NCI-H146 (cell line): ENCODE measurements at places on chromosomes 4 and X.

DNA sequence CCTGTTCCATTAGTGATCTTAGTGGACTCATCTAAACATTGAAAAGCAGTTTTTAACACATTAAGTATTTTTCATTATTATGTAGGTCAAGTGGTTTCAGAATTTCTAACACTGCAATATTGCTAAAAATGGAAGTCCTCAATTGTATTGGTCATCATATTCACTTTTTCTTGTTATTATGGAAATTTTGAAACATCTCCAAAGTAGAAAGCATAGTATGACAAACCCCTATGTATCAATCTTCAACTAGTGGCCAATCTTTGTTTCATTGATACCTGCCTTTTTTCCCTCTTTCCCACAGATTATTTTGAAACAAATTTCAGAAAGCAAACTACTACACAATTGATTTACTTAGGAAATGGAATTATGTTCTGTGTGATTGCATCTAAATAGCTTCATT lies 14.5 kb upstream of the ABCG2 start:
- DNase-seq = no peak

- no peak for DNase-seq
Measured at GRCh38 chr4:99927566-99927965, 18.9 kb downstream of the DNAJB14 start.

GRCh38 chr4:13523105-13523477 lies 21.2 kb downstream of the NKX3-2 start:
- DNase-seq = no peak

- no peak for DNase-seq
Measured at GRCh38 chrX:153216926-153217325, 37.8 kb downstream of the MAGEA1 start.

DNA sequence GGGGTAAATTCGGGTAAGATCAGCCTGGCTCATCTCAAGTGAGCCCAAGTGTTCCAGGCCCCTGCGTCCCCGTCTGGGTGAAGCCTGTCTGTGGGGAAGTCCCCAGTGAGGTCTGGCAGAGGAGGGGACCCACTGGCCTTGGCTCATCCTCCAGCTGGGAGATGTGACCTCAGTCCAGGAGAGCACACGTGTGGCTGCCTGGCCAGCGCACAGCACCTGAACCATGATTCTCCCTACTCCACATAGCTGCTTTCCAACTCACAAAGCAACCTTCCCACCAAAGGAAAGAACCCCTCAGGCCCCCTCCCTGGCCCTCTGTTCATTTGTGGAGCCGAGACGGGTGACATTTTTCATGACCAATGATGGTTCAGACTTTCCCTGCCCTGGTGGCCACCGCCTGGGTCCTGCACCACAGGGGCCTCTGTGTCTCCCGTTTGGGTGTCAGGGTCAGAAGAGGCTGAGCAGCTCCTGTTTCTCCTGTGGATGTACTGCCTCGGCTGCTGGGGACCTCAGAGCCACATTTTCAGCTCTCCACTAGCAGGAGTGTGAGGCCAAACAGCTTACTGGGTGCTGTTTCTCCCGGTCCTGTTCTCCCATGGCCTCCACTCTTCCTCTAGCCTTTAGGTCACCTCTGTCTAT lies 111.4 kb downstream of the CPZ start:
- DNase-seq = no peak

DNA sequence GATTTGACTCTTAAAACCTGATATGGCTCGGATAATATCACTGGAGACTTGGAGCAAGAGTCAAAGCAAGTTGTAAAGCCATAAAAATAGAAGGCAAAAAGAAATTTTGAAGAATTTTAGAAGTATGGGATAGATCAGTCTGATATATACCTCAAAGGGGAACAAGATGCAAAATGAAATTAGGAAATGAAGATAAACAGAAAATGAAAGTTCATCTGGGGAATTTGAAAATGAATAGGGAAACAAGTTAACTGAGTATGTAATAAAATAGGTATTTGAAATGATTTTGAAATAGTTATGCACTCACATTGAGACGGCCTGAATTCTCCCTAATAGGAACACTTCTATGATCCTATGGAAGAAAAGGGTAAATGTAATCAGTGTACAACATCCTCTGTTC lies 5.7 kb downstream of the CYP2U1 start:
- DNase-seq = no peak

- DNase-seq = no peak
Measured at GRCh38 chrX:11792461-11793421, 34.7 kb downstream of the MSL3 start.

DNA sequence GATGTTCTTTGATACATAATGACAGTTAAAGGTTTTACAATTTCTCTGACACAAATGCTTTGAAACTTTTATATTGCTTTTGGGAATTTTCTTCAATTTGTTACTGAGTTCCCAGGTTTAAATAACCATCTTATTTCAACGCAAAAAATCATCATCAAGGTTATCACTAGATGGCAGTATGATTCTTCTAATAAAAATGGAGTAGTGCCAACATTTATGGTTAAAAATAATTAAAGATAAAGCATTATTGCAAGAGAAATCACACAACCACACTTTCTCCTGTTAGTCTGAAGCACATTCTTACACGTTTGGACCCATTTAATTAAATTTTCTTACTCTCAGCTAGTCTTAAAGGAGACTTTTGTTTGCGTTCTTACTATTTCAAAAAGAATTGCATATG lies 611.3 kb upstream of the CPXCR1 start:
- DNase-seq = no peak

GRCh38 chr4:8046925-8047541 lies 107.4 kb upstream of the AFAP1 start:
- no peak for DNase-seq

DNA sequence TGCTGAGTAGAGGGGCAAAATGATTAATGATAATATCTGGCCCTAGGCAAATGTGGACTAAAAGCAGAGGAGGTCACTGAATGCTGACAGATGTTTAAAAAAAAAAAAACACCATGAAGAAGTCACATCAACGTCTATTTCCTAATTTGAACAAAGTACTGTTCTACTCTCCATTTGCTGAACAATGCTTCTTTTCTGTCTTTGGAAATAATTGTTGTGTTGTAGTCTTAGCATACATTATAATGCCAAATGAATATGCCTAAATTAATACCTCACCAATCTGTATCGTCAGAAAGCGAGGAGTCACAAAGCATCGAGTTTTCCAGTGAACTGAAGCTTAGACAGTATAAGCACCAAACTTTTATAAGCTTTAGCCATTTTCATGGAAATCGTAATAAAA lies 140.9 kb upstream of the JADE1 start:
- no peak for DNase-seq

DNA sequence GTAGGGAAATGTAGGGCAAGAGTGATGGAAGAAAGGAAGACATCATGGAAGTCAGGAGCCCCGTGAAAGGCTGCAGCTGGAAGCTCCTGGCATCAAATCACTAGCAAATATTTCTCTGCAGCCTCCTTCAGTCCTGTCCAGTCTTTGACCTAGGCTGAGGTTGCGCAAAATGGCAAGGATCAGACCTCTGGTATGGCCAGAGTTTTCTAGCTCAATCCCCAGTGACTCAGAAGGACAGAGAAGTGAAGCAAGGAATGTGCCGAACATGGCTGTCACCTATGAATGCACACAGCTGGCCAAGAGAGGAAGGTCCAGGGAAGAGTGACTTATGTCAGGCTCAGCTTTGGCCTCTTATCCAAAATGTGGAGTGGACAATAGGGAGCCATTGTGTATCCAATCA lies 71.1 kb upstream of the PHOX2B start:
- DNase-seq = no peak

DNA sequence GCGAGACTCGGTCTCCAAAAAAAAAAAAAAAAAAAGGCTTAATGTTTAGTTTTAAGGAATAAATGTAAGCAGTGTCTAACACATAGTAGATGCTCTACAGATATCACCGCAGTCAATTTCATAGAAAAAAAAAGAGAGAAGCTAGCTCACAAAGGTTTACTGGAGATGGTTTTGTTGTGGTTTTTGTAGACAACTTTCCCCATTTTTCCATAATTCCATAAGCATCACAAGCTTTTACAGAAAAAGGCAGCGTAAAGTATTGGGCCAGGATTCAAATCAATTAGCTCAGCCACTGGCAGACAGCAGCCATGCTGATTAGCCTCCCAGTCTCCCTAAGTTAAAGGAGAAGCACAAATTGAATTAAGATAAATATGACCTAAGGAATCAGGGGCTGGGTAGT lies 1.5 kb downstream of the GRSF1 start:
- no peak for DNase-seq

DNA sequence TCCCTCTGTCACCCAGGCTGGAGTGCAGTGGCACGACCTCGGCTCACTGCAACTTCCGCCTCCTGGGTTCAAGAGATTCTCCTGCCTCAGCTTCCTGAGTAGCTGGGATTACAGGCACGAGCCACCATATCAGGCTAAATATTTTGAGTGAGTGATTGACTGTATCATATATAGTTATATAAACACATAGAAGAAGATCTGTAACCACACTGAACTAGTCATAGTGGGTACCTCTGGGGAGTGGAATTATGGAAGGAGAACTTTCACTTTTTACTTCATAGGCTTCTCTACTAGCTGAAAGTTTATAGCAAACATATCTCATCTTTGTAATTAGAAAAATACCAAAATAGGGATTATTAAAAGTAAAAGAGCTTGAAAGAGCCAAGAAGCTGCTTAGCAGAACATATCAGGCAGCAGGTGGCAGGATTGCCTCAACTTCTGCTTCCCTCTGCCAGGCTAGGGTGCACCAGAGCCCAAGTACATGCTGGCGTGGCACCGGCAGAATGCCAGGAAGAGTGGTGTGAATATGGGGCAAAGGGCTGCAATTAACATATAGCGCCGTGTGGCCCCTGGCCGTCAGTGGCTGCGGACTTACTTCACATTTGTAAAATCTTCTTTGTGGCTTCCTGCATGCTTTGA lies 39.5 kb upstream of the CD40LG start:
- DNase-seq = no peak

DNA sequence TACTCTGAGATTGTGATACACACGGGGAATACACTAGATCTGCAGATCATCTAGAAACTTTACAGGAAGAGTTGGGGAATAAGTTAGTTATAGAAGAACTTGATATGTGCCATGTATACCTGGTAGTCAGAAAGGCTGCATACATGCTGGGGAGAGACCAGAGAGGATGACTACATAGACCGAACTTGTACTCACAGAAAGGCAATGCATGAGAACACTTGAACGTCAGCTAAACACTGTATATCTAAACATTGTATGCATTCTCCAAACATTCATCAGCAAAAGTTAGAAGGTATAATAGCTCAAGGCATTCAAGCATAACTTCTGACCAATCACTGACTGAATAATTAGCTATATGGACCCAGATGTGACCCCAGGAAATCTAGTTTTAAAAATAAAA lies 78.0 kb upstream of the PDHA2 start:
- no peak for DNase-seq

DNA sequence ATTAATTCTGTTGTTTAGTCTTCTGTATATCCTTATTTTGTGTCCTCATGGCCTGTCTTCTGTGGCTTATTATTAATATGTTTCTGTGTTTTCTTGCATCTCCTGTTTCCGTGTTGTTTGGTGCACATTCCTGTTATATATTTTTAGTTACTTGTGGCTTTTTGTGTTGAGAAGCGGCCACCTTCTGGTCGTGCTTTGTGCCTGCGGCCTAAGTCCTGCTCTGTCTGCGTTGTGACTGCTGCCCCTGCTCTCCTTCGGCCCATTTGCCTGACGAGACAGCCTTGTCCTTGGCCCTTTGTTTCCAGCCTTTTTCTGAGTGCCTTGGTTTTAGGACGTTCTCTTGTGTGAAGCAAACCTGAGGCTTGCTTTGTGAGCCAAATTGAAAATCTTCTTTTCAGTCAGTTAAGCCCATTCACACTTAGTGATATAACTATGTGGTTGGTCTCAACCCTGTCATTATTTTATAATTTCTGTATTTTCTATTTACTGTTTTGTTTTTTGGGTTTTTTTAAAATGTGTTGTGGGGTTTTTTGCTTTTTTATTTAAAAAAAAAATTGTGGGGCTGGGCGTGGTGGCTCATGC lies 43.8 kb downstream of the TNIP2 start:
- no peak for DNase-seq

DNA sequence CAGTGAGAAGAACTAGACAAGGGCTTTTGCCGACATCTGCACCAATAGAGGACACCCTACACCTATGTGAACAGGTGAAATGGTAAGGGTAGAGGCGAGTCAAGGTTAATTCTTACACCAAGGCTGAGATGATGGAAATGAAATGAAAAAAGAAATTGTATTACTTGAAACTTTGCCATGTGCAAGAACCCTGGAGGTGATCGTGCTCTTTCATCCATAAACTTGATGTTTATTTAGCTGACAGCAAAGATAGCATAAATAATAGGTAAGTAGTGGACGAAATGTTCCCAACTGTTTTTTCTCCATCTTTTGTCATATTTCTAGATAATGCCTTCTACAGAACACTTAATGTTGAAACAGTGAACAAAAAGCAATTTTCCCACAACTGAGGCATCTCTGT lies 162.5 kb downstream of the BANK1 start:
- DNase-seq = no peak

GRCh38 chr4:126012691-126013290 lies 698.0 kb downstream of the FAT4 start:
- DNase-seq = no peak

- DNase-seq = no peak
Measured at GRCh38 chr4:156725257-156725656, 246.3 kb downstream of the PDGFC start.

- no peak for DNase-seq
Measured at GRCh38 chrX:50697691-50698090, 116.3 kb downstream of the SHROOM4 start.

DNA sequence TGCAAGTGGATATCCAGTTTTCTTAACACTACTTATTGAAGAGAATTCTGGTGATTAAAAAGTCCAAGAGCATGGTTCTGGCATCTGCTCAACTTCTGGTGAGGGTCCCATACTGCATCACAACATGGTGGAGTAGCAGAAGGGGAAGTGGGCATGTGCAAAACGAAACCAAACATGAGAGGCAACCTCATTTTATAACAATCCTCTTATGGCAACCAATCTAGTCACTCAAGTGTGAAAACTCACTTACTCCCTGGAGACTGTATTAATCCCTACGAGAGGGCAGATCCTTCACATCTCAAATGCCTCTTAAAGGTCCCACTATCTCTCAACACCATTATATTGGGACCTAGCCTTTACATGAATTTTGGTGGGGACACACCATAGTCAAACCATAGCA lies 55.4 kb upstream of the TRO start:
- DNase-seq = no peak

DNA sequence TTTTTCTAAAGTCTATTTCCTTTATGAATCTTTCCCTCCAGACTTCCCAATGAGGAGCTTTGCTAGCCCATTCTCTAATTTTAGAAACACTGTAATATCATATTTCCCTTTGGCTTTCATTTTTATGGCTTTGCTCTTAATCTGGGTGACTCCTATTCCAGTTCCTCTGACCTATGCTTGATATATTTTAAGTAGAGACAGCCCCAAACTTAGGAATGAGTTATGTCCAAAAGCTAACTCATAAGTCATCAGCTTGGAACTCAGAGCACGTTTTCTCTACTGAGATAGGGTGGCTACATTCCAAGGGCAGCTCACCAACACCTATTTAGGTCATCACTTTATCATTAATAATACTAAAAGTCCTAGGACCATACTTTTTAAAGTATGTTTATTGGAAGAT lies 77.8 kb downstream of the OR13H1 start:
- DNase-seq = no peak

- no peak for DNase-seq
Measured at GRCh38 chr4:2767705-2768074, 11.6 kb upstream of the TNIP2 start.
